A549 treated with dexamethasone at 1 μM for 4 hours (cell line): ENCODE measurements at places on chromosomes 6 and 20. TPM values are rescaled to one million over a fixed set of nuclear protein-coding genes. Genes with fewer than 3 reads are reported as not detected.

The FAM217A gene
- total RNA-seq: not detected in 5 replicates

The SLC17A9 gene
- total RNA-seq: 0.04 to 0.18 TPM (median 0.08 TPM) in 5 replicates

The ERVFRD-1 gene
- not detected in 5 replicates for total RNA-seq

The HEY2 gene
- 0.04 to 0.05 TPM in 2 of 5 replicates, not detected in the others for total RNA-seq

The BPIFB4 gene
- not detected in 5 replicates for total RNA-seq

The IPCEF1 gene
- total RNA-seq: 0.07 to 0.24 TPM (median 0.11 TPM) in 5 replicates

The GSTA2 gene
- total RNA-seq: not detected in 5 replicates

The PI3 gene
- total RNA-seq: 1.9 to 4.3 TPM (median 2.3 TPM) in 5 replicates

The BACH2 gene
- 0.67 to 1.2 TPM (median 0.99 TPM) in 5 replicates for total RNA-seq

The APOBEC2 gene
- total RNA-seq: not detected in 5 replicates

The ZSCAN23 gene
- total RNA-seq: not detected in 5 replicates

The SUMO4 gene
- total RNA-seq: not detected in 5 replicates

The ZNFX1 gene
- 19.7 to 29.3 TPM (median 24.6 TPM) in 5 replicates for total RNA-seq

The TRIM10 gene
- 0.04 TPM in 1 of 5 replicates, not detected in the others for total RNA-seq

The FAM110A gene
- 5.1 to 10.5 TPM (median 10.0 TPM) in 5 replicates for total RNA-seq

The NMBR gene
- not detected in 5 replicates for total RNA-seq

The SMOC2 gene
- total RNA-seq: 0.07 TPM in 1 of 5 replicates, not detected in the others

The TMC2 gene
- 0.02 TPM in 1 of 5 replicates, not detected in the others for total RNA-seq

The SOBP gene
- 0.62 to 1.3 TPM (median 1.0 TPM) in 5 replicates for total RNA-seq

The KCNK16 gene
- not detected in 5 replicates for total RNA-seq

The NFKBIL1 gene
- total RNA-seq: 8.9 to 13.0 TPM (median 12.2 TPM) in 5 replicates

The OPRL1 gene
- total RNA-seq: 0.91 to 2.0 TPM (median 1.5 TPM) in 5 replicates

The APOM gene
- total RNA-seq: 2.7 to 3.8 TPM (median 3.3 TPM) in 5 replicates

The IL20RA gene
- 0.02 to 0.12 TPM (median 0.07 TPM) in 5 replicates for total RNA-seq

The PRR18 gene
- total RNA-seq: 0.07 to 0.29 TPM (median 0.11 TPM) in 5 replicates

The BMP5 gene
- total RNA-seq: 0.01 to 0.04 TPM in 2 of 5 replicates, not detected in the others

The ZNF217 gene
- total RNA-seq: 16.6 to 26.9 TPM (median 24.0 TPM) in 5 replicates

The CLVS2 gene
- 0.07 to 0.27 TPM (median 0.20 TPM) in 5 replicates for total RNA-seq

The PRDM13 gene
- 0.71 to 1.1 TPM (median 1.0 TPM) in 5 replicates for total RNA-seq

The HRH3 gene
- not detected in 5 replicates for total RNA-seq

The KCNG1 gene
- total RNA-seq: 28.9 to 52.5 TPM (median 34.4 TPM) in 5 replicates

The MLN gene
- total RNA-seq: not detected in 5 replicates

The TRMT11 gene
- 10.3 to 12.0 TPM (median 10.9 TPM) in 5 replicates for total RNA-seq

The DLL1 gene
- 0.18 to 0.33 TPM (median 0.24 TPM) in 5 replicates for total RNA-seq

The SUPT3H gene
- 3.6 to 5.5 TPM (median 4.6 TPM) in 5 replicates for total RNA-seq

The GTSF1L gene
- not detected in 5 replicates for total RNA-seq

The HS3ST5 gene
- not detected in 5 replicates for total RNA-seq

The RCAN2 gene
- not detected in 5 replicates for total RNA-seq

The MTFR2 gene
- 11.0 to 12.5 TPM (median 11.3 TPM) in 5 replicates for total RNA-seq

The SLC22A3 gene
- 49.8 to 63.4 TPM (median 59.2 TPM) in 5 replicates for total RNA-seq

The MMP24 gene
- 23.4 to 37.2 TPM (median 35.6 TPM) in 5 replicates for total RNA-seq

The PNPLA1 gene
- total RNA-seq: 0.03 TPM in 1 of 5 replicates, not detected in the others

The AGPAT1 gene
- 32.1 to 44.9 TPM (median 44.4 TPM) in 5 replicates for total RNA-seq

The FYN gene
- 3.9 to 6.9 TPM (median 4.7 TPM) in 5 replicates for total RNA-seq

The LHFPL5 gene
- 0.08 to 0.17 TPM (median 0.16 TPM) in 3 of 5 replicates, not detected in the others for total RNA-seq

The SLC22A1 gene
- 2.1 to 2.6 TPM (median 2.4 TPM) in 5 replicates for total RNA-seq

The TNFRSF21 gene
- total RNA-seq: 11.7 to 15.5 TPM (median 13.8 TPM) in 5 replicates
